ENCODE measurements at places on chromosomes 5 and 9.
A peak's percentile ranks its signal among the peaks of the same experiment; 100 is the strongest.

DNA sequence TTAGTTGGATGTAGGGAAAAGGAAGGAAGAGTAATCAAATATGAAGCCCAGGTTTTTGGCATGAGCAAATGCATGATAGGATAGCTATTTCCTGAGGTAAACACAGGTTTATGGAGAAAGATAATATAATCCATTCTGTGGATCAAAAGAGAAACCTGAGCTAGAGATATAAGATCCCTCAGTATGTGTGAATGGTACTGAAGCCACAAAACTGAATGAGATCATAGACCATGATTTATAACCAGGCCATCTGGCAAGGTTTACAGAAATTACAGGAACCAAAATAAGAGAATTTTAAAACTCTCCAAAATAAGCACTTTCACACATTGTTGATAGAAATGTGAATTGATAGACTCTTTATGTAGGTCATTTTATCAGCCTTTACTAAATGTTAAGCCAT, 28.7 kb upstream of the ECM2 start:
- DNase-seq = no peak

DNA sequence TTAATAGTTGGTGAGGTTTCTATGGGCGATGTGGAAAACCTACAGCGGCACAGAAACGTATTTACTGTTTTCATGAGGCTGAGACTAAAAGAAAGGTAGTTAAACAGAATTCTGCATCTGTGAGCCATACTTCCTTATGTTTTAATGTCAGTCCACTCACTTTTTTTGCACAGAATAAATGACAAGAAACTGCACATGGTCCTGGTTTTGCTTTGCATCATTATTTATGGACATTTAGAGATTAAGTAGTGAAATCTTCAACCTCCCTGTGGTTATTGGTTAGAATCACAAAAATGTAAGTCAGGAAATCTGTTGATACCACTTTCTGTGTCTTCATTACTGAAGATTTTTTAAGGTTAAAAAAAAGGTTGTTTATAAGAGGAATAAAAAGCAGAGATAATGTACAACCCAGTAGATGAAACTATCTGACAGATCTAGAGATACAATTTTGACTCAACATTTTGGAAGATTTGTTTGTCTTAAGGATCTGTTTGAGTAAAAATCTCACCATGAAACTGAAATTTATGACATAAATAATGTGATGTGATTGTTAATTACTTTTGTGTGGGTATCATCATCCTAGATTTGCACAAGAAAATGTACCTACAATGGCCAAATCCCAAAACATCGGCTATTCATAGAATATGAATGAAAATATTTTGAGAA, 2.4 kb downstream of the PRR16 start:
- no peak for DNase-seq

GRCh38 chr5:181114844-181115778, 15.9 kb downstream of the OR2V1 start:
- DNase-seq = peak; percentile 80

DNA sequence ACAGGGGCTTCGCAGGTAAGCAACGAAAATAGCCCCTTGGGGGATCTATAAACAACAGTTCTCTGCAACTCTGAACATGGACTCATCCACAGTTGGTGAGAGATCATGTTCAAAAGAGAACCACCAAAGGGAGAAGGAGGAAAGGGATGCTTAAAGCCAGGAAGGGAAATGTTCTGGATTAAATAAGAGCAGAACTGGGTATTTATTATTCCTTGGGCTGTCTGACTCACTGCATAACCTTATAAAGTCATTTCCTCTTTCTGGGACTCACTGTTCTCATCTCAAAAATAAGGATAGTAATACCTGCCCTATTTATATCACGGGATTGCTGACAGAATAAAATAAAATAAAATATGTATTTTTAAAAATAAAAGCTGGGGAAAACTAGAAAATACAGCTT, 11.2 kb upstream of the MARCHF3 start:
- DNase-seq = no peak

DNA sequence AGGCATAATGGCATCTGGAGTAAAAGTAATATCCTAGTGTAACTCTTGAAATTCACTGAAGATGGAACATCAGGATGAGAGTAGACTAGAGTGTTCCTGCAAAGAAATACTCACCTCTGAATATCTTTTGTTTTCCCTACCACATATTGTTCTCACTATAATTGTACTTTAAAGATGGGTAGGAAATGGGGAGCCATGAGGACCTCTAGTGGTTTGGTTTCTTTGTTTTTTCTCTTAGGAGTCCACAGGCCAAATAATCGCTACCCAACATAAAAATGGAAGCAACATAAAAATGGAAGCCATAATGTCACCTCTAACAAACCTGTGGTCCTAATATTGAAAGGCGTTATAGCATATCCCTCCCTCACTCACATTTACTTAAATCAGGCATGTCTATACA, 2375.8 kb downstream of the MAT2B start:
- DNase-seq = peak; percentile 11

DNA sequence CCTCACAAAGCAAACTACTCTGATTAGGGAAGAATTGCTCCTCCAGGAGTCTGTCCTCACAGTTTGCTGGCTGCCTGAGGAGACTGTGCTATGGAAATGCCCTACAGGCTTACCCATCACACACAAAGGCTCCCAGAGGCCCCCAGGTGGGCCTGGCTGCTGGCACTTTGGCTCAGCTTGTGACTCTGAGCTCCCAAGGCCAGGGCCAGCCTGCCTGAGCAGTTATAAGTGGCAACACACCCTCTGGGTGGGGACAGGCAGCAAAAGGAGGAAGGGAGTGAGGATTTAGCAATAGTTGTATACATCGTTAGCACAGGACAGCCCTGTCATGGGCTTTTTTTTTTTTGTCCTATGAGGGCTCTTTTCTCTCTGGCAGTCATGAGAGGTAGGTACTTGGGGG, 103.5 kb downstream of the DAPK1 start:
- no peak for DNase-seq

DNA sequence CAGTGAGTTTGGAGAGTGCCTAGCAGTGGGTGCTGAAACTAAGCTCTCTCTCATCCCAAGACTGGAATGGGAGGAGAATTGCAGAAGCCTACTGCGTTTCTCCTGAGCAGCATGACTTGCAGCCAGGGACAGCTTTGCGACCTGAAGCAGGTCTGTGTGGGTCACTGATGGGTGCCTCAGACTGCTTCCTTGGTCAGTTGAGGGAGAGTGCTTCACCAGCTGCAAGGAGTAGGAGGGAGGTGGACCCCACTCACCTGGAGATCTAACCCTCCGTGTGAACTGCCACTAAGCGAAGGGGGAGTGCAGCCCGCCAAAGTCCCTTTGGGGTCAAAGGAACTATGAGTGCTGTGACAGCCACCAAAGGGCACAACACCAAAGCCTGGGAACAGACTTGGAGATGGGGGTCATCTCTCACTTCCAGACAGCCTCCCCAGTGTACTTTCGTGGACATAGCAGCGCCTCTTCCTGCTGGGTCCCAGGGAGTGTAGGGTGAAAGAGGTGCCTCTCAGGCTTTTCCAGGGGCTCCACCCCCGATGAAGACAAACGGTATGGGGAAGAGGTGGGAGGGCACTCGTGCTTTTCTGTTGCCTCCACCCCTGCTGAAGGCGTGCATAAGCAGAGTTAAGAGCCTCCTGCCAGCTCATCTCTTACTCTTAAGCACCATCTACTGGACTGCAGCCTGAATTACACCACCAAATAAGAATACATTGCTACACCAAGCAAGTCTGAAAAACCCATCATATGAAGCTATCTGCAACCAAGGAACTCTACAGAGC, 34.3 kb upstream of the MACIR start:
- peak; percentile 11 for DNase-seq

DNA sequence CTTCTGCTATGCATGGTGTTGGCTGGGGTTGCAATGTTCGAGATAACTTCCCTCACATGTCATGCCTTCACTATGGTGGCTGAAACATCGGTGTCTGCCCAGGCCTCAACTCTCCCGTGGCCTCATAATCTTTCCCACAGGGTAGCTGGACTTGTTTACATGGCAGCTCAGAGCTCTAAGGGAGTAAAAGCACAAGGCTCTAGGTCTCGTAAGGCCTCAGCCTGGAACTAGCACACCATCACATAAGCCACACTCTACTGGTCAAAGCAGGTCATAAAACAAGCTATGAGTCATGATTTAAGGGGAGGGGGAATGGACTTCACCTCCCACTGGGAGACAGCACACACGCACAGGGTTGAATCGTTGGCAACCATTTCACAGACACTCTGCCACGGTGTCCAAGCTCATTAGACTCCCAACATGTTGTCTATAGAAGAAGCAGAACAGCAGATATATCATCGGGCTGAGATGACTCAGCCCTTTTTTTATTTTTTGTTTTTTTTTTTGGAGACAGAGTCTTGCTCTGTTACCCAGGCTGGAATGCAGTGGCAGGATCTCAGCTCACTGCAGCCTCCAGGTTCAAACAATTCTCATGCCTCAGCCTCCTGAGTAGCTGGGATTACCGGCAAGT, 66.8 kb upstream of the IL17B start:
- DNase-seq = peak; percentile 46

GRCh38 chr9:3879726-3880505, 354.1 kb upstream of the RFX3 start:
- peak; percentile 66 for DNase-seq

- no peak for DNase-seq
These were observed 29.7 kb downstream of the RLN2 start for GRCh38 chr9:5274770-5275169.

DNA sequence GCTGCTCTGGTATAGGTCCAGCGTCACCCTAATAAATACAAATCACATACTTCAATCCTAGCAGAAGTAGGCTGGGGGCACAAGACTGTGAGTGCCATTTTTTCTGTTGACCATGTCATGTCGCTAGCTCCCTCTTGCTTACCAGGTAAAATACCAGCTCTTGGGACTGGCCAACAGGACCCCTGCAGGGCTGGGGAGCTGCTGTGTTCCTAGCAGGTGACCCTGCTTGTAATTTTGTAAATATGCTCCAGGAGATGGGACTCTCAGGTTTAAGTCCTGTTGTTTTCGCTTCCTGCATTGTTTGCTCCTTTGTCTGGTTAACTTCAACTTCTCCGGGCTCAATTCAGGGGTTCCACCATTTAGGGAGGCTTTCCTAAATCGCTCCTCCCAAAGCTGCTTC, 286.6 kb upstream of the DAP start:
- no peak for DNase-seq

GRCh38 chr5:168153876-168154270, 137.6 kb upstream of the WWC1 start:
- no peak for DNase-seq

DNA sequence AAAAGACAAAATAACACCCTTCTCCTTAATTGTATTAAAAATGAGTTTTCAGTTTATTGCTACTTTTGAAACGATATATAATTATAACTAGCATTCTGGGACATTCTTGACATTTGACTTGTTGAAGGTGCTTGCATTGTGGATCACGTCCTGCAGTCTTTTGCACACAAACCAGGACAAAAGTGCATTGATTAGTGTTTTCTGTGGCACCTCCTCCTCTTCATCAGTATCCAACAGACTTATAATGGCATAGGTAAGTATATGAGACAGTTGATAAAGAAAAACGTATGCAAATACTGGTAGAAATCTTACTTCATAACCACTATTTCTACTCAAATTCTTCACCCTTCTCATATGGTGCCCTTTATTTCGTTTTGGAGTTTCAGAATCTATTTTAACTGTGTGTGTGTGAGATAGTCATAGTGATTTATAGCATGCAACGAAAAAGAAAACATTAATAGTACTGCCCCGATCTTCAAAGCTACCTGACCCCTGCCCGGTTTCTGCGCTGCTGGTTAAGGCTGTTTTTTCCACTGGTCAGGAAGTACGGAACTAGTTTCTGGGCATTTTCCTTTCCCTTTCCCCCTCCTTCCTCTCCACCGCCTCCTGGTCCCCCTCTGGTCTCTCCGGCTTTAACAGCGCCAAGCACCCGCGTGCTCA, 639 bp upstream of the RASA1 start:
- DNase-seq = no peak

- peak; percentile 57 for DNase-seq
These were observed 26.8 kb downstream of the TRIP13 start for GRCh38 chr5:919356-920000.

- no peak for DNase-seq
These were observed 395.4 kb upstream of the ITGA1 start for GRCh38 chr5:52392321-52392720.

GRCh38 chr9:6632516-6633183, 12.9 kb downstream of the GLDC start:
- no peak for DNase-seq

DNA sequence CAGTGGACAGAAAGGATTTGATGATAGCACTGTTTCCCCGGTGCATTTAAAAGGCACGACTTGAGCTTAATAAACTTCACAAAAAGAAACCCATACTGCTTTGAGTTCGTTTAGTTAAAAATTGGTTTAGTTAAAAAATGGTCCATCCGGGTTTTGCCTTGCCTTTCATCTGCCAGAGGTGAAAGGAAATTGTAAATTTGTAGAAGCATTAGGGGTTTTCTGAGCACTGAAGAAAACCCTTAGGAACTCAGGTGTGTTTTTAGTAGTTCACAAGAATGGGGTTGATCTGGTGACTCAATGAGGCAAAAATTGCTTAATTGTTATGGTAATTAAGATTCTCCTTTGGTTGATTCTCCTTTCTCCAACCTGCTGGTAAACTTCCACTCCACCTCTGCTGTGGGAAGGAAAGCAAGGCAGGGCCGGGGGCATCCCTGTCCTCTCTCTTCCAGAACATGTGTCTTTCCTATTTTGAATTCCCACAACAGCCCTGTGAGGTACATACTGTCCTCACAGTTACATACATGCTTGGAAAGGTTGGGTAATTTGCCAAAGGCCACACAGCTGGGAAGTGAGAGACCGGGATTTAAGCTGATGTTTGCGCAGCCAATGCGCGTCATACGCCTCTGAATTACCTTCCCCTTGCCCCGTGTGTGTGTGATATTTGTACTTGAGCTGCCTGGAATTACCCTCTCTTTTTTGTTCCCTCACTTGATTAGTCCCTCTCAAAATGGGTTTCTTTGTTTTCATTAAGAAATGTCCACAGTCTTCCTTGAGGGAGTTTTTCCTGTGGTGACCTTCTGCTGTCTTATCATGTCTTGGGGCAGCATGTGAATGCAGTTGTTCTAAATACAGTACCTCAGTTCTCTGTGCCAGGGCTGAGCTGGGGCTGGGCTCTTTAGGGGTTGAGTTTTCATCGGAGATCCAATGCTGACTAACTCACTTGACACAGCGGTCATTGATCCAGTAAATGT, 94.4 kb downstream of the ARHGAP26 start:
- DNase-seq = no peak

DNA sequence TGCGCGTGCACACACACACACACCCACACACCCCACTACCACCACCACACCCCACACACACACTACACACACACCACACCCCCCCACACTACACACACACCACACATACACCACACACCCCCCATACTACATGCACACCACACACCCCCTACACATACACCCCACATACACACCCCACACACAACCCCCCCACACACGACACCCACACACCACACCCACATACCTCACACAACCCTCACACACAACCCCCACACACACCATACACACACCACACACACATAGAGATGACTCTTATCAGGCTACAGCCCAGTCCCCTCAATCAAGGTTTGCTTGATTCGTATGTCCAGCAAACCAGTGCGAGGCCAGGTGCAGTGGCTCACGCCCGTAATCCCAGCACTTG, 25.7 kb downstream of the SLC46A2 start:
- no peak for DNase-seq
